ENCODE measurements at places on chromosomes 13 and 19. TPM values are rescaled to one million over a fixed set of nuclear protein-coding genes. Genes with fewer than 3 reads are reported as not detected.

The AP1M1 gene
- 130 TPM for total RNA-seq

The TSHZ3 gene
- 7.1 TPM for total RNA-seq

The SHC2 gene
- 0.54 TPM for total RNA-seq

The KCNN4 gene
- not detected for total RNA-seq

The PSG6 gene
- total RNA-seq: not detected

The PCDH9 gene
- 6.1 TPM for total RNA-seq

The C19orf73 gene
- 2.2 TPM for total RNA-seq

The ELAVL3 gene
- not detected for total RNA-seq

The F7 gene
- not detected for total RNA-seq
